MM.1S (cell line): ENCODE measurements at places on chromosomes 3 and 15.

- peak; percentile 68 for DNase-seq
Observed at GRCh38 chr3:12822725-12823373, 18.5 kb downstream of the RPL32 start.

DNA sequence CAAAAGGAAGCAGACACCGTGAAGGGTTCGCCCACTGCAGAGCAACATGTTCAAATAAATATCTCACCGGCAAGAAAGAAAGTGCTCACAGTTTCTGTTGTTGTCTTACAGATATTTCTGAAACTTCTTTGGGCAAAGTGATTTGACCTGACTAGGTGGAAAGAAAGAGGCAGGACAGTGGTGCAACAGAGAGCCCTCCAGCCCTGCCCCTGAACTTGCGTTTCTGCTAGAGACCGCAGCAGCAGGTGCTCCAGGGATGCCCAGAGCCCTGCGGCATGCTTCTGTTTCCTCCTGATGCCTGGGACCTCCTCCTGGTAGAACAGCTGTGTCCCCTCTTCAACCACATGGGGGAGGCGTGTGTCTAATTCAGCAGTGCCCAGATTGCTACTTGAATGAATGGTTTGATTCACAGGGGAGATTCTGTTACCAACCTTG, 123.4 kb downstream of the ATP10A start:
- DNase-seq: peak; percentile 28

DNA sequence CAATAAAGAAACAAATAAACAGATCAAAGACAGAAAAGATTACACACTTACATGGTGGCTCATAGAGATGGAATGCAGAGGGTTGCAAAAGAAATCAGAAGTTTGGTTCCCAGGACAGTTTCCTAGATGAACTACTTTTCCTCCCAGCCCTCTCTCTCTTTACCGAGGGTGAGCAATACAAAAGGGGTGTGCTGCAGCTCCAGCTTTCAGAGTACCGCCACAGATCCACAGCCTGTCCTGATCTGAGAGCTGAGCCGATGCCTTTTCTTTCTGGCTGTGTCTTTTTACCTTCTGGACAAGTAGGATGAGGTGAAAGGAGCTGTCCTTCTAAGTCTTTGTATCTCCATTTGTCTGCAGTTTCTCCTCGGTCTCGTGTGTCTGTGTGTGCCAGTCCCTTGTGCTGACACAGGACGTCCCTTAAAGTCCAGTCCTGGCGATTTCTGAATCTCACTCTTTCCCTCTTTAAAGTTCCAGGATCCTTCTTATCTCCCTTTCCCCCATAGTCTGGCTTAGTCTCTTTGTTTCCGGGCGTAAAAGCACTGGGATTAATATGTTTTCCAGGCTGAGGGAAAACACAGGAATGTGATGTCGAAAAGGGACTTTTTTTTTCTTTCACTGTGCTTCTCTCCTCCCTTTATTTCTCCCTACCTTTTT, 540 bp downstream of the CCDC80 start:
- no peak for DNase-seq

DNA sequence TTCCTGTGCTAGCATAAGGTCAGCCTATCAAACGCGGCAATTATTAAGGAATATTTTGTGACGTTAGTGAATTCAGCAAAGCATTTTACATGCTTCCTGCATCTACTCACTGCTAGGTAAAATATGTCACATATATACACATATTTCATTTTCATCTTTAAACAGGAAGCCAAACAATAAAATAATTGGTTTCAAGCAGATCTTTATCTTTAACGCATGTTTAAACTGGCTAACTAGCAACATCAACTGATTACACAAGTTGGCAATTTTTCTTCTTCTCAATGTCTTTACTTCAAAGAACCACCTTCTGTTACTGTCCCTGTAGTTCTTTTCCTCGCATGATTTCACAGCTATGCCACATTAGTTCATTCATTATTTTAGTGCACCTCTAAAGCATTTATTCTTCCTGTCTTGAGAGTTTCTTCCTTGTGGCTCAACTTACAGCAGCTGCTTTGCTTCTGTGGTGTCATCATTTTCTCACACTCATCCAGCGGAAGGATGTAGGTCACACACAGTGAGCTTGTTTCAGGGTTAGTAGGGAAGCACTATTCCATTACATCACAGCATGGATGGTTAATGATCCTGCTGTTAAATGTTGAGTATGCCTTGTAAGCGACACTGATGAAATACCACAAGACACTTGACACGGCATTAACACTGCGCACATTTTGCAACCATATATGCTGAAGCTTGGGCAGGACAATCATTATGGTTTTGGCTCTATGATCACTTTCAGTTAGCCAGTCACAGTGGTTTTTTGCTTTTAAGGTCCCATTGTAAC, 2.3 kb upstream of the BCHE start:
- no peak for DNase-seq

DNA sequence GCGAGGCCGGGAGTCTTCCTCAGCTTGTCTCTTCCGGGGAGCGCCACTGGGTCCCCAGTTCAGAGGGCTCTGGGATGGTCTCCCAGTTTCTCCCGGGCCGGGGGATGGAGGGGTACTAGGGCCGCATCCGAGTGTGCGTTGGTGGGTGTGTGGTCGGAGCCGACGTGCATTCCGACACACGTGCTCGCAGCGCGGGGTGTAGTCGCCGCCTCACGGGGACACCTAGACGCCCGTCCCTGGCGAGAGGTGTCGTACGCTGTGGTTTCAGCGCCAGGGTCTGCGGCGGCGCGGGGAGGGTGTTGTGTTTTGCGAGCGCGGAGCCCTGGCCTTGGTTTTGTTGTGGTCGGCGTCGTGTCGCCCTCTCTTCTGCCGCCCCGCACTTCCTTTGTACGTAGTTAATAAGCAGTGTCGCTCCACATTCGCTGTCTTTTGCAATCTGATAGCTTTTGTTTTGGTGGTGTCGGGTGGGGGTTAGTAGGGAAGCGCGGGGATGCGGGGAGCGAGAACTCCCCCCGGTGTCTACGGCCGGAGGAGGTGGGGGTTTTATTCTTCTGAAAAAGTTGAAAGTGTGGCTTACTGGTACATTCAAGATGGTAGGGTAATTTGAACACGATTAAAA, 2.2 kb downstream of the IGF1R start:
- no peak for DNase-seq

DNA sequence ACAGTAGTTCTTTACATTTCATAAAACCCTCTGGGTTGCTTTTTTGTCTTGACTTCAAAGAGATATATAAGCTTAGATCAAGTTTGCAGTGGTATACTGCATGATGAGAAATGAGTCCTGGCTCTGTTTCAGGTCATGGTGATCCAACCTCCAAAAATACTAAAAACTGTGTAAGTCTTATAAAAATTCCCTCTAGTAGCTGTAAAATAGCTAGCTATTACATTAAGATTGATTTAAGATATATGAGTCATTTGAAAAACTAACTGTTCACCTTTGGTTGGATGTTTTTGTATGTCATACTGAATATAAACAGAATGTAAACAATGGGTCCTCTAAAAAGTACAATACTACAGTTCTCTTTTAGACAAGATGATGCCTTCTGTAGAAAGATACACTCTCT, 879.2 kb downstream of the ROBO1 start:
- DNase-seq: no peak

- DNase-seq: no peak
Observed at GRCh38 chr3:164406281-164406680, 672.0 kb downstream of the SI start.

- DNase-seq: no peak
Observed at GRCh38 chr3:119310071-119310470, 15.9 kb downstream of the ARHGAP31 start.
